ELF-1 (cell line): ENCODE measurements at places on chromosomes 7 and 10.
A peak's percentile ranks its signal among the peaks of the same experiment; 100 is the strongest.

DNA sequence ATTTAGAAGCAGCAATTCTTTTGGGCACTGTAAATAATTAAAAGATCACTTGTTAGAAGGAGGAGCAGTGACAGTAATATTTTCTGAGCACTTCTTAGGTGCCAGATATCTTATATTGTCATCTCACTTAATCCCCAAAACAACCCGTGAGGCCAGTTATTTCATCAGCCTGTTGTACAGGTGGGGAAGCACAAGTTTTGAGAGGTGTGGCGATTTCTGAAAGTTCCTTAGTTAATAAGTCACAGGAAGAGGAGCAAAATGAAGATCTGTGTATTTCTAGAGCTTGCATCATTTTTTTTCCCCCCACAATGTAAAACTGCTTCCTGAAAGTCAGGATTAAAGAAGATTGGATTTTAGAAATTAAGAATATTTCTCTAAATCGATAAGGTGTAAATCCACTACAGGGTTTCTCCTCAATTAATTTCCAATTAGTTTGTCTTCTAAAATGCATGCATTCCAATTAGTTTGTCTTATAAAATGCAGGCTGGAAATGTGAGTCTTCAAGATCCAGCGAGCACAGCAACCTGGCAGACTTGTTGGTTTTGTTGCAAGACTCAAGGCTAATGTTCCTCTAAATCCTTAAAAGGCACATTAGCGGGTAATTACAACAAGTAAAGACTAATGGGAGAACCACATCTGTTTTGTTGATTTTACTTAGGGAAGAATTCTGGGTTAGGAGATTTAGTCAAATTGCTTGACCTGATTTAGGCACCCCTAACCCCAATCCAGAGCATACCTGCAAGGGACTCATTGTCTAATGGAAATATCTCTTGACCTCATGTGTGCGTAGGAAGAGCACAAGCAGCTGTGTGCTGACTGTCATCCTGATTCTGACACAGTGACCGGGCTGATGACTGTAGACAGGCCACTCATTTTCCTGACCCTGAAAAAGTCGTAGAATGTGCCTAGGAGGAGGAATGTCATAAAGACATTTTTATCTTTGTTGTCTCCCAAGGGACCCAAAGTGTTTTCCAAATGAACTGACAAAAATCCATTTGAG lies 272.0 kb downstream of the BAMBI start:
- no peak for DNase-seq

DNA sequence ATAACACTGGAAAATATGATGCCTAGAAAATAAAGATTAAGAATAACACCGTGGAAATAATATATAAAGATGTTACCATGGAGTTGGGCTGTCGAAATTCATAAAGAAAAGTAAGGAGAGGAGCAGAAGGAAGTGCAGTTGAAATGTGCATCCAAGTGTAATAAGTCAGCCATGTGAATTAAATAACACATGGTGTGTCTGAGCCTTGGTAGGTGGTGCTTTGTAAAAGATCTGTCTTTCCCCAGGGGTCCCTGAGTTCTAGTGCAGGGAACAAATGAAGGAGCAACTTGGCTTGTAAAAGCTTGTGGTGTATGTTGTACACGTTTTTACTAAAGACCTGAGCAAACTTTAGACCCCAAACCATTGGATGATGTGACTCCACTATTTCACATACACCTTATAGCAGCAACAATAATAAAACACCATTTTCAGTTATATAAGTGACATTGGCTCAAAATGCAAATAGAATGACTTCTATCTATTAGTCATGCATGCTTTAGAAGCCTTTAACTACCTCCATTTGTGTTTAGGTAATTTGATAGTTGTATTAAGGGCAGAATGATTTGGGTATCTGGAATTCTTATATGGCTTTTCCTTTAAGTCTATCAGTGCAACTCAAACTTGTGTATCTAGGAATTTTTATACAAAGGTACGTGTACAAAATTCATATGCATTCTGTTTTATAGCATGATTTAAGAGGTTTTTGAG lies 11.3 kb downstream of the STARD3NL start:
- DNase-seq: no peak

DNA sequence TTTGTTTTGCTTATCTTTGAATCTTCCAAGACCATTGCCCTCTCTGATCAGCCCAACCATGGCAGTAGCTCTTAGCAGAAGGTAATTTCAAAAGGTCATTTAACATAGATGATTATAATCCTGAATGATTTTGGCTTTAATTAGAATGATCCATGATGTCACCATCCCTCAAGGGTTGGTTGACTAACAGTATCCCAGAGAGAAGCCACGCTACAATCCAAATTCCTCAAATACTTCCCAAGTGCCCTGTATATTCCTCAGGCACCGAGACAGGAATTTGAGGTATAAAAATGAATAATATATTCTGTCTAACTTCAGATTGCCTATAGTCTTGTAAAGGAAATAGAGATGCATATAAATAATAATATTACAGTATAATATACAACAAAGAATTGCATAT lies 42.1 kb upstream of the TMEM196 start:
- DNase-seq: no peak

GRCh38 chr7:16939161-16939560 lies 57.4 kb upstream of the AGR3 start:
- DNase-seq: no peak

DNA sequence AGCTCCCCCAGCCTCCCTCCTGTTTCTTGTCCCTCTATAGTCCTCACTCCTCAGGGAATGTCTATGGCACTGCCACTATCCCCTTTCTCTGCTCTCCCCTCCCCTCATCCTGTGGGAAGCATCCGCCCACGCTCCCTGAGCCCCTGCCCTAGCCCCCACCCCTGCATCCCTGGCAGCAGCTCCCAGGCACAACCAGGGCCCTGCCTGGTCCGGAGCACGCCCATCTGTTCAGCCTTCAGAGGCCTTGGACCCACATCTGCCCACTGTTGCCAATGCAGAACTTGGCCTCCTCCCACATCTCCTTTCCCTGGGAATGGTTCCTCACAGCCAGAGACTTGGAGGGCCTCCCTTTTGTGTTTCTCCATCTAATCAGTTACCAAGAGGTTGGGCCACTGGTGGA lies 20.4 kb upstream of the TBRG4 start:
- no peak for DNase-seq

DNA sequence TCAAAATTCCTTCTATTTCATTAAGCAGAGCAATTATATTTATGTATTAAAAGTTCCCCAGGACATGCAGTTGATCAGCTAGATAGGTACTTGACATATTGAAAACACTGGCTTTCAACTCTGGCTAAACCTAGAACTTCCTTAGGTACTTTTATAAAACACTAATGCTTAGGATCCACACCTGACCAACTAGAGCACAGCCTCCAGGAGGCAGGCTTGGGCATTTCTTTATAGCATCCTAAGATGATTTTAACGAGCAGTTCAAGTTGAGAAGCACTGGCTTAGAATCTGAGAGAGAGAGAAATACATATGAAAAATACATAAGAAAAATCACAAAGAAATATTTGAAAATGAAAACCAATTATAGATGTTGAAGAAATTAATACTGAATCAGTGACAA lies 20.8 kb downstream of the SLC26A5 start:
- DNase-seq: no peak

DNA sequence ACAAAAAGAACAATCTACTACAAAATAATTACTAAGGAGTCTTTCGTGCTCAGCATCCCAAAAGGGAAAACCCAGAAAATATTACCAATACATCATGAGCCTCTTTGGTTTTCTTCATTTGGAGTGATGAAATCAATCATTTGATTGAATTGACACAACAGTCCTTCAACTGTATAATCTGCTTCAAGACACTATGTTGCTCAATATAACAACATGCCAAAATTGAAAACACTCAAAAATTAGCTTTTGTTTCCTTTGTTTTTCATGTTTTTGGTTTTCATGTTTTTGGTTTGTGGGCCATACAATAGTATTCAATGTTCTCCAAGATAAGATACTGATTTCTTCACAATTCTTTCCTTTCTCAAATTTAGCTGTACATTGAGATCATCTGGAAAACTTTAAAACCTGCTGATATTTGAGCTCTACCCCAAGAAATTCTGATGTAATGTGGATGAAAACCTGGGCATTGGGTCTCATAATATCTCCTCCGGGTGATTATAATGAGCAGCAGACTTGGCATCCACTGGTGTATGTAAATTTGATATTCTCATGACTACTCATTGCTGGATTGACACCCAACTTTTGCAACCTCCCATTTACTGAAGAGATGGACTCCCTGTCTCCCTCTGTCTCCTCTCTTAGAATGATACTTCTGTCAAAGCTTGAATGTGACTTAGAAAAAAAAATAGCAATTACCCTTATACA lies 4.6 kb downstream of the SOSTDC1 start:
- DNase-seq: no peak

DNA sequence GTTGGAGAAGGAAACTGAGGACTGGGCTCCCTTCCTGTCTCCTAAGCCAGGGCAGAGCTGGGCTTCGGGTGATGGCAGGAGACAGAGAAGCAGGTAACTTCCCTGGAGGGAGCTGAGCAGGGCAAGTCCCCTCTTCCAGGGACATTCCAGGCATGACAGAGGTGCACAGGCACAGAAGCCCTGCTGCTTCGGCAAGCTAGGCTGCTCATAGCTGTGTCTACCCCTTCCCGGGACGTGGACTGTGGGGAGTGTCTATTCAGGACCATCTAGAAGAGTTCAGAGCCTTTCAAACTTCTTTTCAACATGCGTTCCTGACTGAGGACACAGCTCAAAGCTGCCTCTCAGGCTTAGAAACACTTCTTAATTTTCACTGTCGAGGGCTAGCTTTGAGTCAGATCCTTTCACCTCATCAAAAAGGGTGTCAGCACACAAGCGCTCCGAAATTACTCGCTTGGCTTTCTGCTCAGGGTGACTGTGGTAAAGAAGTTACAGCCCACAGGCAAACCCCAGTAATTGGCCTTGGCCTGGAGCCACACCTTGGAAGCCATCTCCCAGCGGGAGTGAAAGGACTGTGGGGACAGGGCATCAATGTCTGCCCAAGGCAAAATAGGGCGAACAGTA lies 63.7 kb upstream of the STEAP1B start:
- peak; percentile 64 for DNase-seq

GRCh38 chr7:102282465-102283362 lies 4.0 kb upstream of the SH2B2 start:
- DNase-seq: no peak

- DNase-seq: no peak
Observed at GRCh38 chr7:31850066-31850465, 163.1 kb downstream of the PPP1R17 start.

GRCh38 chr10:86681047-86681446 lies 12.7 kb downstream of the LDB3 start:
- DNase-seq: no peak

- DNase-seq: no peak
Observed at GRCh38 chr7:26515314-26515842, 223.7 kb downstream of the SNX10 start.

DNA sequence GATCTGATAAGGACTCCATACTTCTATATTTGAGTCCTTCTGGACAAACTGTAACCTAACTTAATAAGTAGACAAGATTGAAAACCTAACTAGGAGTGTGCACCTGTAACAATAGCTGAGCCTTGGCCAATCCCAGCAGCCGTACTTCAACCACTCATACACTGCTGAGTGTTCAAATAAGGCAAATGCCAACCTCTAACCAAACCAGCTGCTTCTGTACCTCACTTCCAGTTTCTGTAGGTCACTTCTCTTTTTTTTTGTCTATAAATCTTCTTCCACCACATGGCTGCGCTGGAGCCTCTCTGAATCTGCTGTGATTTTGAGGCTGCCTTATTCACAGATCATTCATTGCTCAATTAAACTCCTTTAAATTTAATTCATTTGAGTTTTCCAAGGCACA lies 753.2 kb downstream of the DNAJB9 start:
- no peak for DNase-seq

- peak; percentile 88 for DNase-seq
Observed at GRCh38 chr10:21510241-21511094, 15.0 kb downstream of the SKIDA1 start.

DNA sequence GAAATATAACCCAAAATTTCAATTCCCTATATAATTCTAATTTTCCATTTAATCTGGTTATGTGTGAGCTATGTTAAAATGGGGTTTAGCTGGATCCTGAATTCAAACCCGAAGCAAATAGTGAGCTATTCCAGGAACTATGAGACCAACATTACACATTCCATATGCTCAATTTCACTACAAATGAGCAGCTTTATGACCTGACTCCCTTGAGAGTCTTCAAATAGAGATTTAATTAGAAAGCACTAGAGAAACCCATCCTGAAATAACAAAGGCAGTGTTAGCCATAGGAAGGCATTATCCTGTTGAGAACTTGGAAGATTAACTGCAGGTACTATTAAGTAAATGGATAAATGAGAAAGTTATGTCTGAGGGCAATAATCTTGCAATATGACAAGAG lies 890.0 kb downstream of the GRM8 start:
- DNase-seq: no peak

GRCh38 chr7:16564909-16565426 lies 38.3 kb downstream of the LRRC72 start:
- DNase-seq: peak; percentile 36

GRCh38 chr10:69961881-69962745 lies 90.5 kb upstream of the MACROH2A2 start:
- no peak for DNase-seq

DNA sequence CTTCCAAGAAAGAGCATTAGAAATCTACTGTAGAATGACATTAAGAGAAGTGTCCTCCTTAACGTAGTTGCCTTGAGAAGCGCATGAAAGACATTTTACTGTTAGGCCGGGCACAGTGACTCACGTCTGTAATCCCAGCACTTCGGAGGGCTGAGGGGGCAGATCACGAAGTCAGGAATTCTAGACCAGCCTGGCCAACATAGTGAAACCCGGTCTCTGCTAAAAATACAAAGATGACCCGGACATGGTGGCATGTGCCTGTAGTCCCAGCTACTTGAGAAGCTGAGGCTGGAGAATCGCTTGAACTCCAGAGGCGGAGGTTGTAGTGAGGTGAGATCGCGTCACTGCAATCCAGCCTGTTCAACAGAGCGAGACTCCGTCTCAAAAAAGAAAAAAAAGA lies 28.9 kb downstream of the TARP start:
- peak; percentile 4 for DNase-seq

DNA sequence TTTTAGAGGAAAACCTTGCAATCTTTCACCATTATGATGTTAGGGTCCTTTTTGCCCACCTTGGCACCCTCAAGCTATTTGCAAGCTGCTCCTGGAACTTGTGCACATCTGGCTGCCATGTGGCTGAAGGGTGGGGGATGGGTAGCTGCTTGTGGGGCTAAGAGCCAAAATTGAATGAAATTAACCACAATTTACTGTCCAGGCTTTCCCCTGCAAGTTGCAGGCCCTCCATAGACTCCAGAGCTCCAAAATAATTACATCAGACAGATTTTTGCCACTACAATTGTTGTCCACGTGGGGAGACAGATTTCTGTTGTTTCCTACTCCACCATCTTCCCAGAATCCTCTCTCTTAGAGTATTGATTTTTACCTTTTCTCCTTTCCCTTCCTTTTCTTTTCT lies 19.1 kb downstream of the PI4K2A start:
- DNase-seq: no peak

GRCh38 chr7:154646126-154647013 lies 356.6 kb downstream of the PAXIP1 start:
- DNase-seq: no peak

DNA sequence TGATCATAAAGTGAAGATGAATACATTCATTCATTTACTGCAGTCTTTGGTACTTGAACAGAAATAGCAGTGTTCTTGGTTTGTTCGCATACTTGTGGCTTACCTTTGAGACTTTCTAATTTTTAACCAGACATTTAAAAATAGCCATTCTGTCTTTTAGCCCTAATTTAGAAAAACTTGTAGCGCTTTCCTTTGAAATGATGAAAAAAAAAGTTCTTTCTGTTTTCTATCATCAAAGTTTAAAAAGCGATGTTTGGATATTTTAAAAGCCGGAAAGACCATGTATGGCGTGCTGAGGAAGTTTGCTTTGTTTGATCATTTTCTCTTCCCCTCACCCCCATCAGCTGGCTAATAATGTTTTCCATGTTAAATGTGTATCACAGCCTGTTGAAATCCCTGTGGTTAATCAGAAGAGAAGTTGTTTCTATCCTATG lies 116.3 kb downstream of the CUX1 start:
- no peak for DNase-seq
